Ureter (tissue), 1 donor: ENCODE measurements at places on chromosomes 6 and 20. TPM values are rescaled to one million over a fixed set of nuclear protein-coding genes. Genes with fewer than 3 reads are reported as not detected.

GRCh38 chr20:43444107-43444506 lies 13.6 kb upstream of the SRSF6 start:
- no peak for DNase-seq

DNA sequence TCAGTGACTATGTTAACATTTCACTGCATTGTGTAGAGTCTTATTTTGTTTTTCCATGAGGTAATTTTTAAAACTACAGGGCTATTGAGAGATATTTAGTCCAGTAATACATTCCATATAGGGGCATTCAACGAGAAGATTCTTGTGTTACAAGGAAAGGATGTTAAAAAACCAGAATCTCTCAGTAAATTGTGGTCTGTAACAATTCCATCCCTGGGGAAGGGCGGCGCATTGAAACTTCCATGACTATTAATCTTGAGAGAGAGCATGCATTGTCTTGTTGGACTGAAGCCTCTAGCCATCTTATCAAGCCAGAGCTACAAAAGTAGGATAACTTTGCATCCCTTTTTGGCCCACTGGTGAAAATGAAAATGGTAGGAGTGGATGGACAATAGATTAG lies 119.7 kb downstream of the BCKDHB start:
- no peak for DNase-seq

GRCh38 chr6:159729598-159730331 lies 2.5 kb downstream of the WTAP start:
- no peak for DNase-seq

DNA sequence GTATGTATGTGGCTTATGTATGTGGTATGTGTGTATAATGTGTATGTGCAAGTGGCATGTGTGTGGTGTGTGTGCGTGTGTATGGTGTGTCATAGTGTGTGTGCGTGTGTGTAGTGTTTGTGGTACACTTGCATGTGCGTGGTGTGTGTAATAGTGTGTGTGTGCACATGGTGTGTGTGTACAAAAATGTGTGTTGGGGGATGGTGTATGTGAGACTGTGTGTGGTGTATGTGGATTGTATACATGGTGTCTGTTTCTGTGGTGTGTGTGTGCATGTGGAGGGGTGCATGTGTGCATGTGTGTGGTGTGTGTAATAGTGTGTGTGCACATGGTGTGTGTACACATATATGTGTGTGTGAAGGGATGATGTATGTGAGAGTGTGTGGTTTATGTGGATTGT lies 21.5 kb downstream of the MAFB start:
- no peak for DNase-seq

GRCh38 chr6:93045156-93045555 lies 374.2 kb downstream of the EPHA7 start:
- DNase-seq = no peak

DNA sequence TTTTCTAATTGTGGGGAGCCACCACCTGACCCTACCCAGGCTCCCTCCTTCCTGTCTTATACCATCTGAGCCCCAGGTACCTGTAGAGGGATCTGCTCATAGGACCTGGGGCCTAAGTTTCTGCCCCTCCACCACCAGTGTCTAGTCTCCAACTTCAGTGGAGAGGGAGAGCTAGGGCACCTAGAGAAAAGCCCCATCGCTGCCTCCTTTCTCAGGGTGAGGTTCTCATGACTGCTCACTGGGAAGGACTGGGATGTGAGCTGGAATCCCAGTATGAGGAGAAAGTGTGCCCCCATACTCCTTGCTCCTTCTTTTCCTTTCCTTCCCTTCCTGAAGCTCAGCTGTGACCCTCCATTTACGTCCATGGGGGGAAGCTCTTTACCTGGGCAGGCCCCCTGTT lies 231.6 kb downstream of the LRFN2 start:
- peak; percentile 29 for DNase-seq

DNA sequence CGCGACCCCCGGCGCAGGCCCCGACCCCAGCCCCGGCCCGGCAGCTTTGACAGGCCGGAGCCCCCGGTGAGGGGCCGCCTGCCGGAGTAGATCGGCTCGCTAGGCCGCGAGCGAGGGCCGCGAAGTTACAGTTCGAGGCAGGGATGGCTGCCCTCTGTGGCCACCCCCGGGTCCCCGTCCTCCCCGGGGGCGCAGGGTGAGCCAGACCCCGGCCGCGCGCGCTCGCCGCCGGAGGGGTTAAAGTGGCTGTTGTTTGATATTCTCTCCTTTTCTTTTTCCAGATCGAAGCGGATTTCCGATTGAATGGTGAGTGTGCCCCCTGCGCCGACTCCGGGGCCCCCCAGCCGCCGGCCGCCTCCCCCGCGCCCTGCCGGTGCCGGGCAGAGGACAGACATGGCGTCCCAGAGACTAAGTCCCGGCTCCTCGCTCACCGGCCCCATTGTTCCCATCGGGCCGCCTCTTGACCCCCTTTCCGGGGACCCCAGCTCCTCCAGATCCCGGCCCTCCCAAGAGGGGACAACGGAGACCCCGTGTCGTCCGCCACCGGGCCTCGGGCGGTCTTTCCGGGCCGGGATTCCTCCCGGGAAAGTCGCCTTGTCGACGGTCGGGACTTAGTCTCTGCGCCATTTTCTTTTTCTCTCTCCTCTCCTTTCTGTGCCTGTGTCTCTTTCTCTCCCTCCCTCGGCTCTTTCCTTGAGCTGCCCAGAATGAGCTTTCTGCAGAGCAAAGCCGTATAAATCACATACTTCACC lies 704 bp downstream of the TOP1 start:
- DNase-seq = peak; percentile 43

- no peak for DNase-seq
Observed at GRCh38 chr6:169370666-169371343, 117.2 kb upstream of the THBS2 start.

DNA sequence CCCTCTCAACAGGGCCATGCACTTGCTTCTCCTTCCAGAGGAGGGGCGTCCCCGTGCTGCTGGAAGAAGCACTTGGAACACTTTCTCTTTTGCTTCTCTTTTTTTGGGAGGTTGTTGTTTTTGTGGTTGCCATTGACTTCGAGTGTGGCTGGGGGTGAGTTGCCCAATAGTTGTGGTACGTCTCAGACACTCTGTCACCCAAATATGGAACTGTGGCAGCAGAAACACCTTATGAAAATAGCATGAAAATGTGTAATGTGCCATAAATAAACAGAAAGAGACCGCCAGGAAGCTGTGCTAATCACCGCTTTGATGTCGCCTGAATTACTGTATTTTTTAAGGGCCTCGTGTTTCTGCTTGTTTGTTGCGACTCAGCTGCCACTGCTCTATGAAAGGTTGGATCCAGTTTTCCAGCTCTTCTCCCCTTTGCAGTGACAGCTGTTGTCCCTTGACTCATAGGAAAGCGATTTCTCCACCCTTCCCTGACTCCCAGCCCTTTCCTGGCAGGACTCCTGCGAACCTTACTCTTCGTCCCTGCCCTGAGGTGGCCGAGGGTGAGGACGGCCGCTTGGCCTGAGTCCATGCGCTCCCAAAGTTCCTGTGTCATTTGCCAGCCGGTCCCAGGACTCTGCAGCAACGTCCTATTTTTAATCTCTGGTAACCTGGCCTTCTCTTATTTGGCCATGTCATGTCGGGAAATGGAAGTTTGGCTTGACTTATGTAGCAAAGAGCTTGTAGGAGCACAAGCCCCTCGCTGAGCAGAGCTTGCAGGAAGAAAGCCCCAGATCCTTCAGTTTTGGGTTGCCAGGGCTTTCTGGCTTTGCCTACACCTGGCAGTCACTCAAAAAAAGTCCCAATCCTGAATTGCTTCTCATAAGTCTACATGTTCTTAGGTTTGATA lies 694.6 kb downstream of the QKI start:
- peak; percentile 54 for DNase-seq

DNA sequence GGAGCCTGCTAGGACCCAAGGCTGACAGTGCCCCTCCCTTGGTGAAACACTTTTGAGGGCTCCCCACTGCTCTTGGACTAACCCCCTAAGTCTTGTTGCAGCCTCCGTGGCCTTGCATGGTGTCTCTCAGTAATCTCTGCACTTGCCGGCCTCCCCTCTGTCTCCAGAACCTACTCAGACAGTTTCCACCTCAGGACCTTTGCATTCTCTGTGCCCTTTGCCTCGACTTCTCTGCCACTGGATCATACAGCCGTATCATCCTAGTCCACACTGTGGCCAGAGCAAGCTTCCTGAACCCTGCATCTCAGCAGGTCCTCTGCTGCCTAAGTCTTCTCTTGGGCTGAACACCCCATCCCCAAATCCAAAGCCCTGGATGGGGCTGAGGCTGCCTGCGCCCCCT lies 152.0 kb upstream of the PTPN1 start:
- no peak for DNase-seq

GRCh38 chr20:52578559-52578958 lies 387.0 kb upstream of the ZFP64 start:
- no peak for DNase-seq

- DNase-seq = no peak
Observed at GRCh38 chr6:136508725-136509392, 41.4 kb downstream of the MAP7 start.

DNA sequence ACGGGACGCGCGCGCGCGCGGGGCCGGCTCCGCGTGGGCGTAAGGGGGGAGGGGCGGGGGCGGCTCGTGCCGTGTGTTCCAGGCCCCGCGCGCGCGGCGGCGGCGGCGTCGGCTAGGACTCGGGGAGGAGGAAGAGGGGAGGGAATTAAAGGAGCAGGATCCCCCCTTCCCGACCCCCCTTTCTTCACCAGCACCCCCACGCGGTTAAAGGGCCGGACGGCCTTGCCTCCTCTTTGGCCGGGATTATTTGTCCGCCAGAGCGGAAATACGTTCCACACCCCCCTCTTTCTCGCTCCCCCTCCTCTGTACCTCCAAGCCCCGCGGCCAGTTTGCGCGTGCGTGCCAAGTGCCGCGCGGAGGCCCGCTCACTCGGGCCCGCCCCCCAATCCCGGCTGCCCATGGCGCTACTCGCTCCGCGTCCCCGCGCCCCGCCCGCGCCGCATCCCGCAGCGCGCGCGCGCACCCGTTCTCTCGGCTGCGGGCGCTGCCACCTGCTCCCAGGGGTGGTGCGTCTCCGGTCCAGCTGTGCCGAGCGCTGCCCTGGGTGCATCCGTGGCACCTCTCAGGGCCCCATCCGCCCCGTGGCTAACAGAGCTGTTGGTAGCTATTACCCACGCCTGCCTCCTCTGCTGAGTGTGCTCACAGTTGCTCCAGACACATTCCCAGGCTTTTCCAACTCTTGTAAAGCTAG lies at the start of gene ZBTB12:
ZBTB12 (minus strand) TSS at position 134 of the 691 bp plus-strand sequence. CDS start 781 bp downstream, outside the sequence.
- DNase-seq = peak; percentile 94

Gene SPATA25
- 8.6 TPM for total RNA-seq

Gene OOEP
- total RNA-seq = not detected

Gene TREML2
- 0.16 TPM for total RNA-seq

Gene CLPSL2
- not detected for total RNA-seq

Gene SIRPD
- not detected for total RNA-seq

Gene SNTA1
- total RNA-seq = 9.6 TPM

Gene HTR1E
- total RNA-seq = not detected
